ENCODE measurements at places on chromosomes 4 and X.

DNA sequence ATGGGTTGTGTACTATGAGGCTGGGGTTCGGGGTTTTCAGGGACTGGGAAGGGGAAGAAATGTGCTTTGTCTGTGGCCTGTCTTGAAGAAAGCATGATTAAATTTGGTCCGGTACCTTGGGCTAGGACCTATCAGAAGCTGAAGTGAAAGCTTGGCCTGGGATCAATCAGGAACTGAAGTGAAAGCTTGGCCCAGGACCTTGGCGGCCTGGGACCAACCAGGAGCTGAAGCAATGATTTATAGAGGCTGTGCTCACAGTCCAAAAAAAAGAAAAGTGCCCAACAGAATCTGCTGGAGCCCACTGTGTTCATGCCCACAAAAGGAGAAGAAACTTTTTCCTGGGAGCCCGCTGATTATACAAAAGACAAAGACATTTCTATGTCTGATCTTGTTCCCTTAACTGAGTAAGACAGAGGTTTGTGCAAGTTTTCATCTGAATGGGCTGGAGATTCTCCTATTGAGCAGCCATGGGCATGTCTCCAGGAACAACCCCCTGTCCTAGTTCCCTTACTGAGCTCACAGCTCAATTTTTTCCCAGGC, 1427.9 kb downstream of the FAM133A start:
- no peak for DNase-seq

- DNase-seq = no peak
These were observed 14.2 kb upstream of the IL3RA start for GRCh38 chrX:1322393-1322792.

- no peak for DNase-seq
These were observed 618.6 kb downstream of the DMD start for GRCh38 chrX:32592786-32593185.

DNA sequence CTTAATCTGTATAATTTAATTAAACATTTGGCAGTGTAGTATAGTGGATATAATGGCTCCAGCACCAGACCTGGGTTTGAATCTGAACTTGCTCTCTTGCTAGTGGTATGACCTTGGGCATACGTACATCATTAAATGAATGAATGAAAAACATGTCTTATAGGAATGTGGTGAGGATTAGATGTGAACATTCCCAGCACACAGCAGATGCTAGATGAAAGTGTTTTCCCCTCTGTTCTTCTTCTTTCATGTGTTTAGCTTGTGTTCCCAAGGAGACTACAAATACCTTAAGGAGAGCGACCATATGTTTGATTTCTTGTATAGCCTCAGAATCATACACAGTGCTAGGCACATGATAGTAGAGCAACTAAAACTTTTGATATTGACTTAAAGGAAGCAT, 56.5 kb downstream of the CT47B1 start:
- DNase-seq = no peak

DNA sequence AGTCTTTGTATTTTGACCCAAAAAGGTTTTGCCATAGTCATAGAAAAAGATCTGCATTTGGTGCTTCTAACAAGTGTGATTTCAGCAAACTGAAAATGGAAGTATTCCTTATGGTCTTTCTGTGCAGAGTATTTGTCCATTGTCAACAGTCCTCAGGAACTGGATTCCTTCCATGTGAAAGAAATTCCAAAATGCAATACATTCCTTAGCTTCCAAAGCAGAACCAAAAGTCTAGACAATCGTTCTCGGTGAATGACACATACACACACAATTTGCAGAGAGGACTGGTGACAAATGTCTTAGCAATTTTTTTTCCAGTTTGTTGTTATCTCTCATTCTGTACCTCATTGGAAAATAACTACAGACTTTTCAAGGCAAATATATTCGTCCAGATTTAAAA, 562.2 kb upstream of the SLIT2 start:
- DNase-seq = no peak
